ENCODE measurements at places on chromosomes 11 and 22. TPM values are rescaled to one million over a fixed set of nuclear protein-coding genes. Genes with fewer than 3 reads are reported as not detected.

GRCh38 chr22:27966168-27967064 is 47.4 kb upstream of the PITPNB start:
- H3K27ac ChIP-seq, result no peak overlapping the region
- peaks cover 2% of the 10 kb centered on the region for H3K36me3 ChIP-seq
- DNase-seq, result no peak
- H3K4me1 ChIP-seq, result peaks cover 4% of the 10 kb centered on the region
- H3K4me3 ChIP-seq, result no peak overlapping the region
- H3K27me3 ChIP-seq, result no peaks in the 10 kb centered on the region

DNA sequence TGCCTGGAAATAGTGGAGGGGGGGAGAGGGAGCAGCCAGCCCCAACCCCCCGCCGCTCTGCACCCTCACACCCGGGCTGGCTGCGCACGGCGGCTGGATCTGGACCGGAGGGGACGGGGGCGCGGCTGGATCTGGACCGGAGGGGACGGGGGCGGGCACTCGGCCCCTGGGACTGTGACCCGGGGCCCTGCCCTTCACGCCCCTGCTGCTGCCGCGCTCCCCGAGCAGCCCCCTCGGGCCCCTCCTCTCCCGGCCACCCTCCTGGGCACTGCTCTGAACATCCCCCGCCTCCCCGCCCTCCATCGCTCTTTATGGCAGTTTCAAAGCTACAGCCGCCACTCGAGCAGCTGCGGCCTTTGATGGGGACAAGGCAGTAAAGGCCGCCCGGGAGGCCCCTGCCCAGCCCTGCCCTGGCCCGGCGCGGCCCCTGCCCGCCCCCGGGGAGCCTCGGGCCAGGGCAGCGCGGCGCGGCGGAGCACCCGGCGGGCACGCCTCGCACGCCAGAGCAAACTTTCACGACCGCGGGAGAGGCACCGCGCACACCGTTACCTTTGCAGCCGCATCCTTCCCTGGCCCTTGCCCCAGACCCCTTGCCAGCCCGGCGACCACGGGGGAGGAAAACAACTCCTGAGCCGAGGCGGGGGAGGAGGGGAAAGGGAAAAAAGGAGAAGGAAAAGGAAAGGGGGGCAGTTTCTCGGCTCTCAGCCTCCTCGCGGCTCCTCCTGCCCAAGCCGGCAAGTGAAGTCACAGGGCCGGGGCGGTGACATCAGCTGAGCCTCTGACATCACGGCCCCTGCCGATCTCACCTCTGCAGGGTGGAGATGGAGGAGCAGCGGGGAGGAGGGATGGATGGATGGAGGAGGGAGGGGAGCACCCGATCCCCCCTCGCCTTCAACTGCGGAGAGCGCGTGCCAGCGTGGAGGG is 13.1 kb upstream of the TCF20 start:
- no peak overlapping the region for H3K27ac ChIP-seq
- peaks cover 10% of the 10 kb centered on the region for H3K27me3 ChIP-seq
- DNase-seq, result peak; percentile 70
- peak overlapping the region; percentile 57 for H3K4me3 ChIP-seq
- H3K4me1 ChIP-seq, result peaks cover 36% of the 10 kb centered on the region

DNA sequence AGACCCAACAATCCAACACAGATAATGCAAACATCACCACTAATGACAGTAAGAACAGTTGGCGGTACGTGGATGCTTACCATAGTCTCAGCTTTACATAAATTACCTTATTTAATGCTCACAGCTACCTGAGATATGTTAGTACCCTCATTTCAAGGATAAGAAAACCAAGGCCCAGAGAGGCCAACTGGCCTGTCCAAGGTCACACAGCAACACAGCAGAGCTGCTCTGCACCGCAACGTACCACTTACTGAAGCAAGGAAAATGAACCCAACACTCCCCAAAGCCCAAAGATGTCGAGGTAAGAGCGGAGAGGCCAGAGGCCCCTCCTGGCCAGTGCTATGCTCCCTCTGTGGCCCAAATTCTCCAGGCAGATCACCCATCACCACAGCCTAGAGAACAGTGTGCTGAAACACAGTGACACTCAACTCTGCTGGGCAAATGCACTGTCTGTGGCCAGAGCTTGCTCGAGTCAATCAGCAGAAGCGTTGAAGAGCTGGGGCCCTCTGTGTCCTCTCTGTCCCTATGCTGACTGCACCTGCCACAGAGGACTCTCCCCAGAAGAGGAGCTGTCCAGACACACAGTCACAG is 14.0 kb downstream of the SHANK2 start:
- no peaks in the 10 kb centered on the region for H3K36me3 ChIP-seq
- peaks cover 10% of the 10 kb centered on the region for H3K27me3 ChIP-seq
- H3K27ac ChIP-seq, result no peak overlapping the region
- no peaks in the 10 kb centered on the region for H3K4me1 ChIP-seq
- no peak for DNase-seq
- no peak overlapping the region for H3K4me3 ChIP-seq

GRCh38 chr11:28625532-28625931 is 517.3 kb downstream of the METTL15 start:
- H3K36me3 ChIP-seq, result no peaks in the 10 kb centered on the region
- no peak overlapping the region for H3K4me3 ChIP-seq
- H3K27me3 ChIP-seq, result no peaks in the 10 kb centered on the region
- no peak overlapping the region for H3K27ac ChIP-seq
- H3K4me1 ChIP-seq, result no peaks in the 10 kb centered on the region

SLC43A3 gene
- 103 TPM for total RNA-seq

DNA sequence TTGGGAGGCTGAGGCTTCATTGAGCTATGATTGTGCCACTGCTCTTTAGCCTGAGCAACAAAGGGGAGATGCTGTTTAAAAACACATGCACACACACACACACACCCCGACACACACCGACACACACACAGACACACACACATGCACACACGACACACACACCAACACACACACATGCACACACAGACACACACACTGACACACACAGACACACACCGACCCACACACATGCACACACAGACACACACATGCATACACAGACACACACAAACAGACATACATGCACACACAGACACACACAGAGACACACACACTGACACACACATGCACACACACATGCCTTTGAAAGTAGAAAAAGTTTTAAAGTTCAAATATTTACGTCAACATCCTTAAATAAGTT is 5.5 kb upstream of the LTO1 start:
- H3K4me3 ChIP-seq, result no peak overlapping the region
- H3K36me3 ChIP-seq, result no peaks in the 10 kb centered on the region
- H3K27me3 ChIP-seq, result peaks cover 8% of the 10 kb centered on the region
- no peak for DNase-seq
- H3K27ac ChIP-seq, result no peak overlapping the region
- H3K4me1 ChIP-seq, result peaks cover 3% of the 10 kb centered on the region

ARHGAP8 gene
- 1.2 TPM for total RNA-seq

DNAJB7 gene
- not detected for total RNA-seq

GRCh38 chr22:19429950-19430889 is 1.3 kb downstream of the HIRA start:
- H3K36me3 ChIP-seq, result peaks cover 39% of the 10 kb centered on the region
- H3K4me3 ChIP-seq, result peak overlapping the region; percentile 81
- H3K27me3 ChIP-seq, result no peaks in the 10 kb centered on the region

NEFH gene
- total RNA-seq, result 4.7 TPM

DNA sequence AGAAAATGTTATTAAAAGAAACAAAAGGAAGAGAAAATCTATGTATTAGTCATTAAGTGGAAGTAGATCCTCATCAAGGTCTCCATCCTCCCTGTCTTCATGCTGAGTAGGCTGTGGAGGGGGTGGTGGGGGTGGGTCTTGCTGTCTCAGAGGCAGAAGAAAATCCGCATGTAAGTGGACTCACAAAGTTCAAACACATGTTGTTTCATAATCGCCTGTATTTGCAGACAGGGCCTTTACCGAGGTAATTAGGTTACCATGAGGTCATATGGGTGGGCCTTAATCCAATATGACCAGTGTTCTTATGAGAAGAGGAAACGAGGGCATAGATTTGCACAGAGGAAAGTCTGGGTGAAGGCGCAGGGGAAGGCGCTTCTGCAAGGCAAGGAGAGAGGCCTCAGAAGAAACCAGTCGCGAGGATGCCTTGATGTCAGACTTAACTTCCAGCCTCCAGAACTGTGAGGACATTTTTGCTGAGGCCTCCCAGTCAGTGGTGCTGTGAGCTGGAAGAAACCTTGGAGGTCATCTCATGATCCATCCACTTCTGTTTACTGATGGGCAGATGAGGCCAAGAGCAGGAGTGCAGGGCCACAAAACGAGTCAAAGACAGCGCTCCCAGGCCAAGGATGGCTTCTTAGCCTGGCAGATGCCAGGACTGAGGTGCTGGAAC is 49.3 kb upstream of the THY1 start:
- no peak overlapping the region for H3K27ac ChIP-seq
- H3K27me3 ChIP-seq, result peaks cover 9% of the 10 kb centered on the region
- H3K4me1 ChIP-seq, result no peaks in the 10 kb centered on the region
- DNase-seq, result no peak
- no peaks in the 10 kb centered on the region for H3K36me3 ChIP-seq

All from activated CD8-positive, alpha-beta T cell treated with anti-CD3 and anti-CD28 coated beads, Interleukin-2, amount 10 ng/mL, durations not matched to agents 7 days and 5 days (primary cell).